ENCODE measurements at places on chromosomes 16 and 17.

DNA sequence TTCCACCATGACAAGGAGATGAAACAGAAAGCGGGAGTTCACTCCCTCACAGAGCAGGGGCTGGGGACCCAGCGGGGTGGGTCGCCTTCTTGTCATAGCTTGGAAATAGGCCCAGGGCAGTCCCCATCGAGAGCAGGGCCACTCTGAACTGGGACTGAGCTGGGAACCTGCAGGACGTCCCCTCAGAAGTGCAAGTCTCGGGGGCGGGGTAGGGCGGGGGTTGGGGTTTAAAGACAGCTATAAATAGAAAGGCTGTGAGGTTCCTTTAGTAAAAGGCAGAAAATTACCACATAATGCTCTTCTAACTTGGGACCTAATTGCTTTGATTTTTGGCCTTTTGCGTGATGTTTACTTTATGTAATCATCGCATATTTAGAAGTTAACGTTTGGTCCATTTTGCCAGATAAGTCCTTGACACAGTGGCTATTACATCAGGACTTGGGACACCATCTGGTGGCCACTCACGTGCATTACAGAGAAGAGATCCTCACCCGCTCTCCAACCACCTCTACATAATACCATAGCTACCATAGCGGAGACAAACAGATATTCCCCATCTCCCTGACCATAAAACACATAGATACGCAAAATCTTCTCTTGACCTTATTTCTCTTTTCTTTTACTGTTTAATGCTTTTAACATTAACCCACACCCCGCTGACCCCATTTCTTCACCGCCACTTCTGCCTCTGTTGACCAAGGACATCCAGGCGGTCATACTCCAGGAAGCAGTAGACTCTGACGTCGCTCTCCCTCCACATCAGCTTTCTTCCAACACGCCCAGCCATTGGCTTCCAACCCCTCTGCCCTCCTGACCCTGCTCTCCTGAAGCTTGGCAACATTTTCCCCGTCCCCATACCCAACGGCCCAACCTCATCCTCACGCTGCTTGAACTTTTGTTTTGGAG is 27.5 kb upstream of the PIK3R6 start:
- no peak for DNase-seq

DNA sequence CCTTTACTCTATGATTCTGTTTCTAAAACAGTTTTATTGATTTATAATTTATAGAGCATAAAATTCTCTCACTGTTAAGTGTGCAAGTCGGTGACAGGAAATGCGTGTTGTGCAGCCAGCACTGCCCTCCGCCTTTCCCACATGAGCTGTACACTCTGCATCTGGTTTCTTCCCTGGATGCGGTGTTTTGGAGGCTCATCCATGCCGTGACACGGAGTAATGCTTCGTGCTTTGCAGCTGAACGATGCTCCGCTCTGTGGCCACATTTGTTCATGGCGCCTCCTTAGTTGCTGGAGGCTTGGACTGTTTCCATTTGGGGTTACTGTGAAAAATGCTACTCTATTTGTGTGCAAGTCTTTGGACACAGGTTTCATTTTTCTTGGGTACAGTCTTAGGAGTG is 7.2 kb upstream of the IGFALS start:
- no peak for DNase-seq

- DNase-seq = no peak
Observed at GRCh38 chr16:58883131-58883530, 149.0 kb upstream of the GOT2 start.

DNA sequence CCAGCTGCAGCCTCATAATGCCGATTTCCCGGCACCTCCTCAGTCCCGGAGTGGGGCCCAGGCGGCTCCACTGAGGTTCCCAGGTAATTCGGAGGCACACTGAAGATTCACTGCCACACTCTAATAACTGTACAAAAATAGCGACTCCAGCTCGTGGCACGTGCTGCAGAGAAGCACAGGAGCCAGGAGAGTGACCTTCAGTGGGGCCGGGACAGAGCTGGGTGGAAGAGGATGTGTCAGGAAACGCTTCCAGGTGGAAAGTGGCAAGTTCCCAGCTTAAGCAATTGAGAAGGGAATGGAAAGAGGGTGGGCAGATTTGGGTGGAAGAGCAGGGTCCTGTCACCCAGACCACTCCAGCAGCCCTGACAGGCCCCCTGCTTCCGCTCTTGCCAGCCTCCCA is 3.1 kb upstream of the TRAP1 start:
- DNase-seq = no peak

DNA sequence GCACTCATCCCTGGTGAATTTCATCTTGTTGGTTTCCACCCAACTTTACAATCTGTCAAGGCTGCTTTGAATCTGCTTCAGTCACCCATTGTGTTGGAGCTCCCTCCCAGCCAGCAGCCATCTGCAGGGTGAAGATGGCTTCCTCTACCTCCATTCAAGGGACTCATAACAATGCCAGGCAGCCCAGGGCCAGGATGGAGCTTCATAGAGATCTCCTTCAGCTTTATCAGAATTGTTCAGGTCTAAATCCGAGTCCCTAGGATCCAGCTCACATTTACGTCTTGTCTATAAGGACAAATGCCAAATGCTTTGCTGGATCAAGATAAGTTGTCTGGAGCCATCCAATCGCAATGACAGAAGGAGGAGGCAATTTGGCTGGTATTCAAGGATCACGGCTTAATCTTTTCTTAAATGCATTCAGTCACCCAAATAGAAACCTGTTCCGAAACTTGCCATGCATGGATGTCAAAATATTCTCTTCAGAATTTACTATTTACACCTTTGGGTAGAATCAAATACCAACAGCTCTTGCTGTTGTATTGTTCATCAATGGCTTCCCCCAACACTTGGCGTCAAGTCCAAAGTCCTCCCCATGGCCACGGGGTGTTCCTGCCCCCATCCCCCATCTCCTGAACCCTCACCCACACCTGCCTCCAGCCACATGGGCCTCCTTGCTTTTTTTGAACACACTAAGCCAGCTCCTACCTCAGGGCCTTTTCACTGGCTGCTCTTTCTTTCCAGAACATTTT is 3.8 kb upstream of the FAM171A2 start:
- DNase-seq = no peak

DNA sequence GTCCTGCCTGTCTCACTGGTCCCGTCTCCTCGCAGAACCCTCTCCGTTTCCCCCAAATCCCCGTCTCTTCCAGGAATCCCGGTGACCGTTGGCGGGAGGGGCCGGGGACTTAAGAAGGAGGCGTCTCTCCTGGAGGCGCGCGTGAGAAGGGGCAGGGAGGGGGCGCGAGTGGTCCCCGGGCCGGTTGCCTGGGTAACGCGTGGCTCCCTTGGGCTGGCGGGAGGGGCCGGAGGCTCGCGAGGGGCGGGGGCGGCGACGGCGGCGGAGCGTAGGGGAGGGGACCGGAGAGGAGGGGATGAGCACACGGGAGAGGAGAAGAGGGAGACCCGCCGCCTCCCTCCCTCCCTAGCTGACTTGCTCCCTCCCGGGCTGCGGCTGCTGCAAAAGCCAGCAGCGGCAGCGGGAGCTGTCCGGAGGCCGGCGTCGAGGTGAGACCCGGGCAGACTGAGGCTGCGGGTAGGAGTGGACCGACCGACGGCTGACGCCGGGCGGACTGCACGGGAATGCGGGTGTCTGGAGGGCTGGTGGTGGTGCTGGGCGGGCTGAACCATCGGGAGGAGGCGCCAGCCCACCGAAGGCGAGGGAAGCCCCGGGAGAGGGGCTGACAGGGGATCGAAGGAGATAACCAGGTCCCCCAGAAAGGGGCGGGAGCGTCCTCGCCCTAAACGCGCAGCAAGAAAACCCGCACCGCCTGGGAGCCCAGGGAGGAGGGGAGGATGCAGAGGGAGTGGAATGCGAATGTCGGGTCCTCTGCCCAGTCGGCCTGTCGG is at the start of gene PRRT2:
TSS of gene PRRT2 (plus strand) at position 298 of the 770 bp plus-strand sequence. CDS start 862 bp downstream, outside the sequence.
- DNase-seq = no peak

GRCh38 chr17:73785496-73785895 is 141.3 kb upstream of the SDK2 start:
- no peak for DNase-seq

GRCh38 chr17:7912927-7913524 is 3.1 kb downstream of the RNF227 start:
- DNase-seq = peak; percentile 50

GRCh38 chr16:62167551-62167950 is 131.3 kb upstream of the CDH8 start:
- DNase-seq = no peak

DNA sequence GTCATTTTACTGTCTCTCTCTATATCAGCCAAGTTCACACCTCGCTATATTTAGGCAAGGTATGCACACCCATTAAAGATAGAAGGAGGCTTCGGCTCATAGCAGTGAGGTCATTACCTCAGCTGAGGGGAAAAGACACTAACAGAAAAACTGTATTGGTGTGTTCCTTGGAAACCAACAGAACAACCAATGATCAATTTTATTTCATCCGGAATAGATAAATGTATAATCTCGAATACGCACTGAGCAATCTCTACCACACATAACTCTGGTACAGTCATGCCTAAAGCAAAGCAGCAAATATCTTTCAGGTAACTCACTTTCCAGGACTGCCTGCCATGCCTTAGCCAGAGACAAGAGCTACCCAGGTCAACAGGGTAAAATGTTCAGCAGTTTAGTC is 109.9 kb upstream of the CORO6 start:
- no peak for DNase-seq

DNA sequence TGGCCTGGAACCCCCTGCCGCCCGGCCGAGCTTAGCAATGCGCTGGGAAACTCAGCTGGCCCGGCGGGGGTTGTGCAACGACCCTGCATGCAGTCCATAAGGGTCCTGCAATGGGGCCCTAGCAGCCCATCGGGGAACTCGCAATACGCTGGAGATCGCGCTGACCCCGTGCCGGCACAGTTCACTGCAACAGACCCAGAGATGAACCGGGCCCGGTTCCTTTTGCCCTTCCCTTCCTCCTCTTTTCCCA is 375 bp downstream of the SLC25A11 start:
- DNase-seq = no peak

DNA sequence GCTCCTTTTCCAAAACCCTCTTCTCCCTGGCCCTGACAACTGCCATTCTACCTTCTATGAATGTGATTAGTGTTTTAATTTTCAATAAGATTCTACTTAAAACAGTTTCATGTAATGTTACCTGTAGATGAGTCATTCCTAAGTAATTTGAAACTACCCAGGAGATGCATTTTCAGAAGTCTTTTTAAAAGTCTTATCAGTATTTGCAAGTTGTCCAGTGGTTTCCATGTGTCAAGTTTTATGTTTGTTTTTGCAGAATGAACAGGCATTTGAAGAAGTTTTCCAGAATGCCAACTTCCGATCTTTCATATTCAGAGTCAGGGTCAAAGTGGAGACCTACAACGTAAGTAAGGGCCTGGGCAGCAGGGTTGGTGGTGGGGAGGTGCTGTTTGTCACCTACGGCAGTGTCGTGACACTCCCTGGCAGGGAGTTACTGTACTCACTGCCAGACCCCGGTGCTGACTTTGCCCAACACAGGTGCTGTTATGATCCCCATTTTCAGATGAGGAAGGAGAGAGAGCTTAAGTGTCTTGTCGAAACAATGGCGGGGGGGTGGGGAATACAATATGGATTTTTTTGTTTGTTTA is 65.0 kb downstream of the RPA1 start:
- no peak for DNase-seq

- no peak for DNase-seq
Observed at GRCh38 chr17:3848229-3848835, 2.3 kb upstream of the NCBP3 start.

DNA sequence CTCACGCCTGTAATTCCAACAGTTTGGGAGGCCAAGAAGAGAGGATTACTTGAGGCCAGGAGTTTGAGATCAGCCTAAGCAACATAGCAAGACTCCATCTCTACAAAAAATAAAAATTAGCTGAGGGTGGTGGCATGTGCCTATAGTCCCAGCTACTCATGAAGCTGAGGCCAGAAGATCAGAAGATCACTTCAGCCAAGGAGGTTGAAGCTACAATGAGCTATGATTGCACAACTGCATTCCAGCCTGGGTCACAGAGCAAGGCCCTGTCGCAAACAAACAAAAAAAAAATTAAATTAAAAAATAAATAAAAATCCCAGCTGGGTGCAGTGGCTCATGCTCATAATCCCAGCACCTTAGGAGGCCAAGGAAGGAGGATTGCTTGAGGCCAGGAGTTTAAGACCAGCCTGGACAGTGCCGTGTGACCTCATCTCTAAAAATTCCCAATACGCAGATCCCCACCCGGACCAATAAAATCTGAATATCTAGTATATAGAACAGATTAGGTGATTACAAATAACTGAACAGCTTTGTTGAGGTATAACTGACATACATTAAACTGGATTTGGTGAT is 18.2 kb upstream of the ATF7IP2 start:
- no peak for DNase-seq

- no peak for DNase-seq
Observed at GRCh38 chr17:62781831-62782251, 26.3 kb downstream of the MARCHF10 start.

GRCh38 chr16:69348222-69348621 is 3.4 kb downstream of the TMED6 start:
- DNase-seq = no peak

- no peak for DNase-seq
Observed at GRCh38 chr16:11049396-11050059, 105.2 kb downstream of the CLEC16A start.

- DNase-seq = peak; percentile 42
Observed at GRCh38 chr17:68200689-68201417, 47.0 kb upstream of the AMZ2 start.

DNA sequence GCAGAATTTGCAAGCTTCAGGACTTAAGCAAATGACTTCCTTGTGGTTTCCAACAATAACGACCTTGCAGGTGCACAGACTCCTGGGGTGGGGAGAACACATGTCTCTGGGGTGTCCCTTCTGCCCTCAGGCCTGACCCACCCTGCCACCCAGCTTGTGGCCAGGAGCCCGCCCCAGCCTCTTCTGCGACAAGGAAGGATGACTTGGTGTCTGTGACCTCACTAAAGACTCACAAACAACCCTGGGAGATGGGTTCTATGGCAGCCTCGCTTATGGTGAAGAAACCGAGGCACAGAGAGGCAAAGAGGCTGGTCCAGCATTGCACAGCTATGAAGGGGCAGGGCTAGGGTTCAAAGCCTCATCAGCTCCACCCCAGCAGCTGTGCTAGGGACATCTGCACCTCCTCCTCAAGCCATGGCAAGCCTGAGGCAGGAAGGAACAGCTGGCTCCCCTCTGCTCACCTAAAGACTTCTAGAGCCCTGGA is 2.6 kb downstream of the ATP2A3 start:
- no peak for DNase-seq

DNA sequence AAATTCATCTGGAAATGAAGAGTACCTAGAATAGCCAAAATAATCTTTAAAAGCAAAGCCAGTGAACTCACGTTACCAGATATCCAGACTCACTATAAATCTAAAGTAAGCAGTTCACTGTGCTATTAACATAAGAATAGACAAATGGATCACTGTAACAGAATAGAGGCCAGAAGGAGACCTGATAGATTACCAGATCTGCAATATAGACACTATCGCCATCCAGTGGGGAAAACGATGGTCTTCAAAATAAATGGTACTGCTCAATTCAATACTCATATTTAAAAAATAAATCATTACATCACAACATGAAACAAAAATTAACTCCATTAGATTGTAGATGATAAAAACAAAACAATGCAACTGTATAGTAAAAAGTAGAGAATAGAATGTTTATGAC is 158.6 kb upstream of the CDH8 start:
- no peak for DNase-seq

Measured in GM12891 (cell line).